IMR-90 (cell line): ENCODE measurements at places on chromosomes 1 and 21. TPM values are rescaled to one million over a fixed set of nuclear protein-coding genes. Genes with fewer than 3 reads are reported as not detected.

GRCh38 chr1:67059346-67059745 is 5.4 kb upstream of the SLC35D1 start:
- peak; percentile 16 for DNase-seq
- H3K27ac ChIP-seq = peak overlapping the region; percentile 71
- H3K4me3 ChIP-seq = no peak overlapping the region
- H3K36me3 ChIP-seq = no peaks in the 10 kb centered on the region
- peaks cover 23% of the 10 kb centered on the region for H3K4me1 ChIP-seq
- H3K27me3 ChIP-seq = no peaks in the 10 kb centered on the region

DNA sequence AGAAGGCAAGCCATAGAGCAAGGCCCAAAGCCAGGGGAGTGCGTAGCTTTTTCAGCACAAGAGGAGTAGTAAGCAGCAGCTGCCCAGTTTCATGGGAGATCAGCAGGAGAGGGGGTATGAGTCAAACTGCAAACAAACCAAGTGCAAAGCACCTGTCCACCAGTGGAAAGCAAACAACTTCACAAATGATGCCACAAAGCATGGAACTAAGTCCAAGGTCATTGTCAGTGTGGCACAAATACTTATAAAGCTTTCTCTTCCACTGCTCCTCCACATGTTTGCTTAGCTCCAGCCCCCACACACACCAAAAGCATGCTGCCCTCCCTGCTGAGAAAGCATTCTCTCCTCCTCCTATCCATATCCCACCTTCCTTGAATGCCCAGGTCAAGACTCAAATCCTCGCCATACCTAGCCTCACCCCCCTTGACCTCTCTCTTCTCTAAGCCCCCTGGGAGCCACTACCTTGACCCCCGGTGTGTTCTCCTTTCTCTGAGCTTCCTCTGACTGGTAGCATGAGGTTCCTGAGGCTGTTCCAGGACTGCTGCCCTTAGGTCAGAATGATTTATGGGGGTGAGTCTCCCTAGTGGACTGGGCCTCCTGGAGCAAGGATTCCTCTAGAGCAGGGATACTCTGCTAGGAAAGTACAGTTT is 70.4 kb downstream of the DMAP1 start:
- no peak overlapping the region for H3K4me3 ChIP-seq
- H3K27ac ChIP-seq = no peak overlapping the region
- H3K27me3 ChIP-seq = no peaks in the 10 kb centered on the region
- H3K36me3 ChIP-seq = peaks cover 34% of the 10 kb centered on the region
- no peaks in the 10 kb centered on the region for H3K4me1 ChIP-seq

DNA sequence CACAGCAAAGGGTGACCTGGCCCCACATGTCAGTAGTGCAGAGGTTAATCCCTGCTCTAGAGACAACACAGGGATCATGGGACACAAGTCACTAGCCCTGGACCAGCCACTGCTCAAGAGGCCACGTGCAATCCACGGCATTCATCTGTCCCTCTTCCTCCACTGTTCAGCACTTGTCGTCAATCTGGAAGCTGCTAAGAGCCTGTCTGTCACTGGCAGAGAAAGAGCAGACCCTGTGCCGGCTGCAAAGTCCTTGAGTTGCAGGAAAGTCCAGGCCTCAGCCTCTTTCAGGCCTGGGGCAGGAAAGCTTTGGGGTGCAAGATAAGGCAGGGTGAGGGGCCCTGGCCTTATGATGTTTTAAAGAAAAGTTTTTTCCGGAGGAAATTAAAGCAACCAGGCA is 16.7 kb downstream of the CELA2B start:
- DNase-seq = no peak
- H3K27ac ChIP-seq = no peak overlapping the region
- peaks cover 11% of the 10 kb centered on the region for H3K36me3 ChIP-seq
- H3K27me3 ChIP-seq = no peaks in the 10 kb centered on the region
- H3K4me1 ChIP-seq = no peaks in the 10 kb centered on the region
- no peak overlapping the region for H3K4me3 ChIP-seq

DNA sequence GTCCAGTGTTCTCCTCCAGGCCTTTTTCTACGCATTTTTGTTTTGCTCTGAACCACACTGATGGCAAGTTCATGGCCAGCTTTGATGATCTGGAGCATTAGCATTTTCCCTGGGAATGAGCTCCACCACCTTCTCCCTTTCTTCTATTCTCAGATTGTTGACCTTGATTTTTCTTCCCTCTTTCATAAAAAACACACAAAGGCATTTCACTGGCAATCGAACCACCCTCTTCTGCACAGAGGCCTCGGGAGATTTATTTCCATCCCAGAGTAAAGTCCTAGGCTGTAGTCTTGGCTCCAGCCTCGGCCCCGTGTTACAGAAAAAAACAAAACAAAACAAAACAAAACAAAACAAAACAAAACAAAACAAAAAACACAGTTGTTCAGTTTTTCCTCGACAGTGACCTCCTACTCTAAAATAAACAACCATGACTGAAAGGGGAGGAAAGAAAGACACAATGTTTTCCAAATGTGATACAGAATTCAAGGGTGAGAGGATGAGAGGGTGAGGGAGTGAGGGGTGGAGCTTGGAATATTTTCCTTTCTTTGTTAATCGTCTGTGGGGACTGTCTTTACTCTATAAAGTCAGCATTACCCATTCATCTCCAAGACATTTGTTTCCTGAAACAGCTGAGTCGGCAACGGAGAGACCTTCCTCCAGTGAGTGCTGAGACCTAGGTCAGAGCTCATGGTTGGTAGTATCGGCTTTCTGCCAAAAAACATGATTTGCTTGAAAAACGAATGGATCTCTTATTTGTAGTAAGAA is 29.8 kb upstream of the RNF186 start:
- no peak for DNase-seq
- peaks cover 12% of the 10 kb centered on the region for H3K27me3 ChIP-seq
- H3K36me3 ChIP-seq = no peaks in the 10 kb centered on the region
- no peaks in the 10 kb centered on the region for H3K4me1 ChIP-seq
- no peak overlapping the region for H3K4me3 ChIP-seq

The MMEL1 gene
- total RNA-seq = under 0.01 TPM in 2 replicates

The CRABP2 gene
- 6.1 and 6.3 TPM in 2 replicates for total RNA-seq
